ENCODE measurements at places on chromosomes 2 and 18.

- no peak for DNase-seq
These were observed 736 bp downstream of the ZSCAN30 start for GRCh38 chr18:35289293-35289692.

- DNase-seq: no peak
These were observed 294.8 kb upstream of the DDX18 start for GRCh38 chr2:117519721-117520120.

DNA sequence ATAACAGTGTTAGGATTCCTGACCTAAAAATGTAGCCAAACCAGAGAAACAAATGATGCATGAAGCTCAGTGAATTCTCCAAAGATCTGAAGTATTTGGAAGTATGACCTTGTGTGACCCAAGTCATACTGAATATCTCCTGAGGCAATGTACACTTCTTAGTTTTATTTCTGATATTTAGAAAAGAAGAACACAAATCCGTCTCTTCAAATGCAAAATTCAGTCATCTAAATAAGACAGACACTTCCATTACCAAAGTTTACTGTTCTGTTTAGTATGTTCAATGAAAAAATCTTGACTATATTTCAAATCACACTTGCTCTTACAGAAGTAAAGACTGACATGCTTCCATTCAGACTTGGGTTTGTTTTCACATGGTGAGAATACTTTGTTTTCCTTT is 495.7 kb downstream of the RIT2 start:
- no peak for DNase-seq

DNA sequence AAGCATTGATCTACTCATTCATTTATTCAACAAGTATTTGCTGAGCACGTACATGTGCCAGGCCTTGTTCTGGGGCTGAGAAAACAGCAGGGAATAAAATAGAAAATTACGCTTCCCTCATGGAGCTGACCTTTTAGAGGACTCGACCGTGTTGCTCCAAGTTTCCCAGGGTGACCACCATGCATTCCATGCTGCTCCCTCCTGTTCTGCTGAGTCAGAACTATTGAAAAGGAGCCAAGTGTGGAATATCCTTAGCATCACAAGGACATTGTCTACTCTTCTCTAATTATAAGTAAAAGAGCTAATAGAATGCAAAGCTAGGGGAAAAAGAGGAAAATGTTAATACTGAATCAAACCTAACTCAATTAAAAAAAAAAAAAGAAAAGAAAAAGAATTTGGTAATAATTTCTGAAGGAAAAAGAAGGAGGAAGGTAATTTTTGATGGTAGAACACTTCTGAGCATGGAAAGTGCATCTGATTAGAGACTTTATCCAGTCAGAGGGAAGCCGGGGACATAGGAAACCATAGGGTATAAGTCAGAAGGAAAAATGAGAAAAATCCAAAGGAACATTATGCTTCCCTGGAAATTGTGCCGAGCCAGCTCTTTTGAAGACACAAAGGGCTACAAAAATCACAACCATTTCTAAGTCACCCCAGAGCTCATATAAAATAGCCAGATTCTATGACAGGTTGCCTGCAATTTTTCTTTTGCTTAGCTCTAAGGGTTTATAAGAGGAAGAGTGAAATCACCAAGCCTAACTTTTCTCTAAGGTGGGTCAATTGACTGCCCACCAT is 339.4 kb downstream of the RND3 start:
- DNase-seq: no peak

- DNase-seq: no peak
These were observed 119.7 kb downstream of the CPS1 start for GRCh38 chr2:210676067-210676466.

DNA sequence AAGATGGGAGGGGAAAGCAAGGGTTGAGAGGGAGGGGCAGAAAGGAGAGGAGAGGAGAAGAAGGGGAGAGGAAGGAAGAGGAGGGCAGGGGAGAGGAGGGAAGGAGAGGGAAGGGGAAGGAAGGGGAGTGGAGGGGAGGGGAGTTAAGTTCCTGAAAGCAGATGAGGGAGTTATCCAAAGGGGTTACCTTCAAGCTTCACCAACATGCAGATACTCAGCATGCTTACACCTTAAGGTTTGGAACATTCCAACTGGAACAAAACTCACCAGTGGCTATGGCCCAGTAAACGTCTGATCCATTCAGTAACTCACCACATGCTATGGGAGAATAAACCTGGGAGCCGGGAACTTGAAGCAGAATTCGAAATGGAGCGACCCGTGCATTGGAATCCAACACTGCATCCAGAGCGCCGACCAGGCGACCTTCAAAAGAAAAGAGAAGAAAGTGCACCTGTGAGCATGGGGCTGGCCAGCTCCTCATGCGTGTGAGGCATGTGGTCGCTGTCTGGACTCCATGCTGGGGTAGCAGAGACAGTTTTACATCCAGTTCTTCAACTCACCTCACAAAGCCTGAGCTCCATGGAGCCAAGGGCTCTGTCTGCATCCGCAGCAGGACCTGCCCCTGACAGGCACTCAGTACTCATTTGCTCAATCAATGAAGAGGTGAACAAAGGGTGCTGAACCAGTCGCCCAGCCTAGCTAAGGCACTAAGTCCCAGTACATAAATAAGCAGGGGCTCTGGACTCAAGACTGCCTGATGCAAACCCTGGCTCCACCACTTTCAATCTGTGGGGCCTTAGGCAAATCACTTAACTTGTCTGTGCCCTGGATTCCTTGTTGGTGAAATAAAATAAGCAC is 61.0 kb downstream of the TBC1D8 start:
- DNase-seq: no peak

DNA sequence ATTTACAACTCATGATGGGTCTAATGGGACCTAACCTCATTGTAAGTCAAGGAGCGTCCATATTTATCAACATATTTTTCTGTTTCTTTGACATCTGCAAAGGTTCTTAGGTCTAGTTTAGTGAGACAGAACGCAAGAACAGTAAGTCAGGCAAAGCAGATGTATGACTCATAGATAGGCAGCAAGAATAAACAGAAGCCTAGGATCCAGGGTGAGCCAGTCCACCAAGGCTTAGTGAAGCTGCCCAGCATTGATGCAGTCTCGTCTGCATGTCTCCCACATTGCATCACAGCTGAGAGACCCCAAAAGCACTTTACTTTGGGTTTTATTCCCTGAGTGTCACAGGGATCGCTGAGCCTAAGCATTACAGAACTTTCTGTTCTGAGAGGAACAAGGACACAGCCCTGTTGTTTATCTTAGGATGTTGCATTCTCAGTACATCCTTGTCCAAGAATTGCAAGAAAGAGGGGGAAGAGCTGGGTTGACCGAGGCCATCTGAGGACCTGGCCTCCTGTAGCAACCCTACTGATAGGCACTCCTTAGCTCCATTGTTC is 29.6 kb upstream of the TMEM177 start:
- DNase-seq: no peak

GRCh38 chr2:71528131-71528591 is 74.8 kb downstream of the DYSF start:
- DNase-seq: no peak

DNA sequence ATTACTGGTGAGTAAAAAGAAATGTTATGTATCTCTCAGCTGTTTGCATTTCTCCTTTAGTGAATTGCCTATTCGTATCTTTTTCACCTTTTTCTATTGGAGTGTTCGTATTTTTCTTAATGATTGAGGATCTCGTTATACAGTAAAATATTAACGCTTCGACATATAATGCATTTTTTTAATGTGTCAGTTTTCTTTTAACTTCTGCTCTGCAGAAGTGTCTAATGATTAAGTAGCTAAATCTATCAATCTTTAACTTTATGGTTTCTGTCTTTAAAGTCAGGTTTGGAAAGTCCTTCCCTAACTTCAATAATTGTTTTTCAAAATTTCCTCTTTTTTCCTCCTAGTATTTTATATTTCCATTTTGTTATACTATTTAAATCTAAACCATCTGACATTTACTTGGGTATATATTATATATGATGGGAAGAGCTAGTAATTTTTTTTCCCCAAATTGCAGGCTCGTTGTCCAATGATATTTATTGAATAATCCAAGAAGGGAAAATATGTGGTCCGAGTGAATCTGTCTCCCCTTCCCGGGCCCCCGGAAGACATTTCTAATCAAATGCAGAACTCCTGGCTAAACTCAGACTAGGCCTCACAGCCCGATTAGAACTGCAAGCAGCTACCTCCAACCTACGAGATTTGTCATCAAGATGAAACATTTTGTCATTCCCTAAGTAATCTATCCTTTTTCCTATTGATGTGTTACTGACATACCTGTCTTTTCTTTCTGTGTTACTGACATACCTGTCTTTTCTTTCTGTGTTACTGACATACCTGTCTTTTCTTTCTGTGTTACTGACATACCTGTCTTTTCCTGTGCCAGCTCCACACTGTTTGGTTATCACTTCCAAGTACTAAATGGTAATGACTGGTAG is 17.2 kb downstream of the PCBP1 start:
- no peak for DNase-seq

- DNase-seq: no peak
These were observed 113.8 kb downstream of the THADA start for GRCh38 chr2:43481927-43482542.

Data from T-helper 9 cell (primary cell).